ENCODE measurements at places on chromosomes 2 and 18.

DNA sequence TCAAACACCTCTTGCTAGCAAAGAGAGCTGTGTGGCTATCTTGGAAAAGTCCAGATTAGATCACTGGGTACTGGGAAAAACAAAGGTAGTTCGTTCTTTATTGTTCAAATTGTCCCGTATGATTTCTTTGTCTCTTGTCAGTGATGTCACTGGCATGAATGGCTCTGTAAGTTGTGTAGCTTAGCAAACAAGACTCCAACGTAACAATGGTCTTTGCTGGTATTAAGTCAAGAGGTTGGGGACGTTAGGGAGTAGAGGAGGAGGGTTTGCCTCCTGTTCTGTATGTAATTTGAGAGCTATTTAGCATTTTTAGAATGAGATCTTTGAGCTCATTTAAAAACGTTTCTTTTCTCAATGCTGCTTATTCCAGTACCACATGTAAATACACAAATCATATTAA, 216.5 kb upstream of the SP5 start:
- DNase-seq = no peak

DNA sequence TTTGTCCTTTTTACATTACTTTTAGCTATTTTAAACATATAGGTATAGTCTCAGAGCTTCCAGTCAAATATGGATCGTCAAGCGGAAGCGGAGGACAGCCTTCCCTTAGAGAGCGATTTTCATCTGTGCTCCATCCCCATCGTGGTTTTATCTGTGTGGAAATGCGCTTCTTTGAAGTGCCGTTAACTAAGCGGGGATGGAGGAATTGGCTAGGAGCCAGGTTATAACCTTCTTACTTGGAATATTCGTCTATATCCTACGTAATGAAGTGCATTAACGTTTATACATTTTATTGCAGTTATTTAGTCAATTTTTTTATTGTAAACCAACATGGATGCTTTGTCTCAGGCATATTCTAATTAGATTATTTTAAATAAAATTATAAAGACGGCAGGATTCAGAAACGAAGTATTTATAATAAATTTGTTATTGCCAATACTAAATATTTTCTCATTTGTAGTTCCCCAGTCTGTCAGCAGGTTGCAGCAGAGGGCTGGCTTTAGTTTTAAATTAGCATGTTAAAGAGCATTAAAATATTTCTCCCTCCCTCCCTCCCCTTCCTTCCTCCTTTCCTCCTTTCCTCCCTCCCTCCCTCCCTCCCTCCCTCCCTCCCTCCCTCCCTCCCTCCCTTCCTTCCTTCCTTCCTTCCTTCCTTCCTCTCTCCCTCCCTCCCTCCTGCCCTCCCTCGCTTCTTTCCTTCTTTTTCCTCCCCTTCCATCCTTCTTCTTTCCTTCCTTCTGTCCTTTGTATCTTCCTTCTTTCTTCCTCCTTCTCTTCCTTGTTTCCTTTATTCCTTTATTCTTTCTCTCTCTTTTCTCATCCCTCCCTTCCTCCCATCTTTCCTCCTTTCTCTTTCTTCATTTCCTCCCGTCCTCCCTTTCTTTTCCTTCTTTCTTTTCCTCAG, 80.6 kb upstream of the DOCK10 start:
- DNase-seq = peak; percentile 37

- DNase-seq = no peak
Observed at GRCh38 chr2:147094077-147094476, 750.8 kb upstream of the ACVR2A start.

DNA sequence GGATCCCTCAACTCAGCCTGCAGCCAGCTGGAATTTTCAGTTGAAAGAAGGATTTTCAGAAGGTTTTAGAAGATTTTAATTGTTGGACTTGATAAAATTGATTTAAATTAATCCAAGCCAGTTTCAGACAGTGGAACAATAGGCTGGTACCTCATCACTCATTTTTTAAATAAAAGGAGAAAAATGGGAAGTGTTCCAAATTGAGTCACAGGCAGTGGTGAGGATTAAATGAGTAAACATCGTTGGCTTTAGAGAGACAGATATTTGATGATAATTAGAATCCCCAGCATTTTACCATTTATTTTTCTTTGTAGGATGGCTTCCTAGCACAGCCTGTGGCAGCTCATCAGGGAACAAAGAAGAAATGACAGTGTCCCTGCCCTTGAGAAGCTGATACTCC, 7.4 kb downstream of the CXCR4 start:
- no peak for DNase-seq

DNA sequence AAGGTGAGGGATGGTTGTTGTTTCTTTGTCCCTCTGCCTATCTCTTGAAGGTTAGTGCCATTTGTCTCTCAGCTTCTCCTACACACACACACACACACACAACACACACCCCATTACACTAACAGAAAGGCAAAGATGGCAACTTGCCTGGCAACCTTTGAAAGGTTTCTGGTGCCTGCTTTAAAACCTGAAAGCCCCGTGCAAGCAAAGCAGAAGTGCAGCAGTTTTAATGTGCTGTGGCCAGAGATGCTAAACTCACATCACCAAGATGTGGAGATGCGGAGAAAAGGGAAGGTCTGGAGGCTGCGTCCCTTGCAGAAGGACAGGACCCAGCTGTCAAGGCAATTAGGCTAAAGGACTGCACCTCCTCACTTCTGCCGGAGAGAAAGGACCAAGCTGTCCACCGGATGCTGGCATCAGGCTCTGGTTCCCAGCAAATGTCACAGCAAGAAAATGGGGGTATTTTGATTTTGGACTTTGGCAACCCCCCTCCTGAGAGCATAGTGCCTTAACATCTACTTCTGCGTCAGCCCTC, 196.4 kb downstream of the ARL4C start:
- no peak for DNase-seq

DNA sequence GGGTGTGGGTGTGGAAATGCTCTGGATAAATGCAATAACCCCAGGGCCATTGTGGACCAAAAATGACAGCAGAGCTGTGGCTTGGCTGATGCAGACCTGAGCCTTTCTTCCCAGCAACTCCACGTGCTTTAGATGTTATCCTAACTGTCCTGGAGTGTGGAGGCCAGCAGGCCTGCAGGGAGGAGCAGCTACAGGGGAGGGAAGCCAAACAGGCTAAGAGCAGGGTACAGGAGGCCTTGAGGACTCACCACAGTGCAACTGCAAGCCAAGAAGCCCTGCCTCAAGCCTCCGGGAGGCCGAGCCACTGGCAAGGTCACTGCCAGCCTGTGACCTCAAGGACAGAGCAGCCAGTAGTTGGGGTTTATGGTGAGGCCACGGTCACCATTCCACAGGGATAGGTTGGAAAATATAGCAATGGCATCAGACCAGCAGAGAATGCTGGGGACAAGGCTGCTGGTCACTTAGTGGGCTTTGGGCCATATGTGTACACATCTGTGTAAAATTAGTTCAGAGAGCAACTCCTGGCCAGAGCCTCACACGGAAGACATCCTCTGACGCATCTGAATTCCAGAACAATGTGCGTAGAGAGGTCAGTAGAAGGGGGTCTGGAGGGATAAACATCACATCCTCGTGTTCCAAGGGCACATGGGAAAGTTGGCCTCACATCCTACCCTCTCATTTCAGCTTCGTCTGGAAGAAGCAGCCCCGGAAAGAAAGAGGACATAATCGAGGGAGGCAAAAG, 76.2 kb upstream of the UPP2 start:
- peak; percentile 69 for DNase-seq

DNA sequence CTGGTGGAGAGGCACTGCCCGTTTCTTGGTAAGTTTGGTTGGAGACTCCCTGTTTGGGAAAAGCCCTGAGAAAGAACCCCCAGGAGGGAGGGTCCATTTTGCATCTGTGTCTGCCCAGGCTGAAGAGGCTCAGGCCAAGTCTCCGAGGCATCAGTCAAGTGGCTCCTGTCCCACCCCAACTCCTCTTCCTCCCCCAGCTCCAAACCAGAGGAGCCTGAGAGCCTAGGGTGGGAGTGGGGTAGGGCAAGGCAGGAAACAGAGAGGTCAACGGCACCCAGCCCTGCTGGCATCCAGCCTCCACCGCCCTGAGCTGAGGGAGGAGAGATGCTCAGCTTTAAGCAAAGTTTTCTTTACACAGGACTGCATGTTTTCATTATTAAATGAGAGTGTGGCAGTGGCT, 38.2 kb downstream of the CYP27C1 start:
- DNase-seq = no peak

DNA sequence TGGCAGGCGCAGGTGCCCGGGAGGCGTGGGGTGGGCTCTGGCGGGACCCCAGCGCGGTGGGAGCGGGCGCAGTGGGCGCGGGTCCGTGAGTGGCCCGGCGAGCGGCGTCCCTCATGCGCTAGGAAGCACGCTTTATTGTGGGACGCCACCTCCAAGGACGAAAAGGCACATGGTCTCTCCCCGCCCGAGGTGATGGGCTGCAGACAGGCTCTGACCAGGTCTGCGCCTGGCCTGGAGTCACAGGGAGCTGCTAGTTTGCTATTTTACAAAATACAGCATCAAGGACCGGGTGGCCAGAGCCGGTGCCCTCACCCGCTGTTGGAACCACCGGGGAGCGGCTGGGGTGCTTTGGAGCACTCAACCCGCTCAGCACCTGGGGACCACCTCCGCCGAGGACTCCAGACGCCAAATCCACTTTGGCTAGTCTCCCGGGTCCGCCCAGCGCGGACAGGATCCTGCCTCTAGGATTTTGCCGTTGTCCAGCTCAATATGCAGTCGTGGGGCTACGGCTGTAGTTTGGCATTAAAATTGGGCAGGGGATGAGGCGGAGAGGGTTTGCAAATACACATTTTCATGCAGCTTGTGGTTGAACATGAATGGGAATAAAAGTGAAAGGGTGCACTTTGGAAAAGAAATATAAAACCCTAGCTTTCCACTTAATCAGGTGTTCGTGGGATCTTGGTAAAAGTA, 65.4 kb downstream of the LRRFIP1 start:
- peak; percentile 38 for DNase-seq

DNA sequence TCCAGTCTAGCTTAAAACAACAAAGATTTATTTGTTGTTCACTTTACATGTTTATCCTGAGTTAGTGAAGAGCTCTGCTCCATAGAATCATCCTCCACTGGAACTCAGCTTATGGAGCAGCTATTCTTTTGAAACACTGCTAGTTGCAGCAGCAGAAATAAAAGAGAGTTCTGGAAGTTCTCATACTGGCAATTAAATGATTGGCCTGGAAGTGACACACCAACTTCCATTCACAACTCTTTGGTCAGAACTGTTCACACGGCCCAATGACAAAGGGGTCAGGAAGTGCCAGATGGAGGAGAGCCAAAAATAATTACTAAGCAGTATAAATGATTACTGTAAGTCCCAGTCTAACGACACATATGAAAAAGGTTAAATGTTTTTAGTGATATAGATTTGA, 39.1 kb downstream of the FBXO11 start:
- DNase-seq = peak; percentile 86

DNA sequence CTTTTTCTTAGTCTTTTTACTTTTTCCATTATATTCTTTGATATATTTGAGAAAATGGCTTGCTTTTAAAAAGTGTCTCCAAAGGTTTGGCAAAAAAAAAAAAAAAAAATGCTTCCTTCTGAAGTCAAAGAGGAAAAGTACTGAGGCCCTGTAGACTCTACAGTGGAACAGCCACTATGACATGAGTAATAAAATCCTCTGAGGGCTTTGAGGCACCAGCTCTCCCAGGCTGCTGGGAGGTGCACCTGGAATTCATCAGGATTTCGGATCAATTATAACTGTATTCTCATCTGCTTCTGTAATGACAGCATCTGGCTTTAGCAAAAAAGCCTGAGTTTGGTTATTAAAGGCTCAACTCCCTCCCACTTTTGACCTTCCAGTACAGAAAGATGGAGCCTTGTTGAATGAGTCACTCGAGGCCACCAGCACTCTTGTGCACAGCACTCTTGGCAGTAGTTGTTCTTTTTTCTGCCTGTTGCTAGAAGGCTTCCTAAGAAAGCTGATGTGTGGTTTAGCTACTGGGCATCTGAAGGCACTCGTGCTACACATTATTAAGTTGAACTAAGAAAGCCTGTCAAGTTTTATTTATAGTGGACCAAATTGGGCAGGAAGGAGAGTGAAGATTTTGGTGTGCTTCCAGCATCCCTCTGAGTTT, 131.3 kb downstream of the PRPF40A start:
- peak; percentile 100 for DNase-seq

DNA sequence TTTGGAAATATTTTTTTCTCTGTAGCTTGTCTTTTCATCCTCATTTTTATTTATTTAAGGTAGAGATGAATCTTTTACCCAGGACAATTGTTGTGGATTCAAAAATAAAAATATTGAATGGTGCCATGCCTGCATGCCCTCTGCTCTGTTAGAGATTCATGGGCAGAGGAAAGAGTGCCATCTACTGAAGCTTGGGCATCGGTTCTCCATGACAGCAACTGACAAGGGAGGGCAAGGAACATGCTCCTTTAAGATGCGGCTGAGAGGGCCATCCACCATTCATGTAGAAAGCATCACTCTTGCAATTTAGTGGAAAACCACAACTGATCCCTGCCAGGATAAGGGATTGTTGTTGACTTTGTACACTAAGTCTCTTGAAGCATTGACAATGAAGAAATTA, 79.9 kb downstream of the PARD3B start:
- DNase-seq = peak; percentile 51

DNA sequence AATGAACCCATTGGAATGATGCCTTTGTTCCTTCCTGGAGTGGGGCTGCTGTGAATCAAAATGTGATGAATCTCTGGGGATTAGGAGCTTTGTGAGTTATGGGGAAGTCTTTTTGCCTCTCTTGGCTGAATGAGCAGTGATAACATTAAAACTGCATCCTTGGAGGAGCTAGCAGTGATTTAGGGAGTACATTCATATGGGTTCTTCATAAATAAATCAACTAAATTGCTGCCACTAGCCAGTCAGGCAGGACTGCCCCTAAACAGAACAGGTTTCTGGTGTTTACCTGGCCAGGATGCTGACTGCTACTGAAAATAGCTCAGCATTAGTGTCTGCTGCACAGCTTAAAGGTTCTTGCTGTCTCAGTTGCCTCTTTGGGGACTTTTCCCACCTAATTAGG, 244.5 kb upstream of the MEX3C start:
- no peak for DNase-seq

DNA sequence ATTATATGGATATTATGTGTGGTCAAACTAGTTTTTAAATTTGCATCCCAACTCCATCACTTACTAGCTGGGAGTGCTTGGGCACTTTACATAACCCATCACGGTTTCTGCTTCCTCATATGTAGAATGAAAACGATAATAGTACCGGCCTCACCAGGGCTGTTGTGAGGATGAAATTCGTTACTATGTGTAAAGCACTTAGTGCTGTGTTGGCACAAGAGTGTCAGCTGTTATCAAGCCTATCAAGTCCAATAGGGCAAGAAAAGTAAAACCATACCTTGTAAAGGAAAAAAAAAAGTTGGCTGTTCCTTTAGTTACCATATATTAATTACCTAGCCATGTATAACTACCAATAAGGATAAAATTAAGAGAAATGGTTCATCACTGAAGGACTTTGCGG, 65.4 kb downstream of the TET3 start:
- no peak for DNase-seq

All from RPMI7951 (cell line).